ENCODE measurements at places on chromosomes 11 and 22.

- no peak for DNase-seq
Measured at GRCh38 chr22:42970029-42970428, 44.9 kb downstream of the PACSIN2 start.

DNA sequence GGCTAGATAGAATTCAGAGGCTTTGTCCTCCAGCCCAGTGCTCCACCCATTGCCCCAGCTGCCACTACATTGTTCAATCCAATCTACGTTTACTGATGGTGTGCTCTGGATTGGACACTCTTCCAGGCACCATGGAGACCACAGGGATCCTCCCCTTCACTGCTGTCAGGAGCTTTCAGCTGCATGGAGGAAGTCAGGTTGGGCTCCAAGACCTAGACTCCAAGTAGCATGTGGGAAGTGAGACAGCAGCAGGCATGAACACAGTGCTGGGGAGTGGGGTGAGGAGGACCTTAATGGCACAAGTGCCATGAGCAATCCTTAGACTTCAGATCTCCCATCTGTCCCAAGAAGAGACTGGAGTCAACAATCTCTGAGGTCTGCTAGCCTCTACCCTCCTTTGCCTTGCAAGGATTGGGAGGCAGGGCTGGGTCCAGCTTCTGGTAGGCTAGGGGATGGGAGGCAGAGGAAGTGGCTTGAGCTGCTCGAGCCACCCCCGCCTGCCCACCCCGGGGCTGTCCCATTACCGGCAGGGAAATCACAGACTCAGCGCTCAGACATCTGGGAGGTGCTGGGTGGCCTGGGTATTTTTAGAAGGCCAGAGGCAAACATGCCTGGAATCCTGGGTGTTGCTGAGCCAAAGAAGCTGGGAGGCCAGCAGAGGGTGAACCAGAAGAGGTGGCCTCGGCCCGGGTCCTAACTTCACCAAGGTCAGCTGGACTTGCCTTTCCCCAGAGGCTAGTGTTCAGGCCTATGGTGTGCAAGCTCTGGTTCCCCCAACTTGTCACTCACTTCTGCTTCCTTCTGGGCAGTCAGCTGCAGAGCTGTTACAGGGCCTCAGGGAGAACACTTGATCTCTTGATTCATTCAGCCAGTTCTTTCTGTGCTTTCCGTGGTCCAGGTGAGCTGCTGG lies 15.2 kb upstream of the FCHSD2 start:
- DNase-seq: peak; percentile 56

DNA sequence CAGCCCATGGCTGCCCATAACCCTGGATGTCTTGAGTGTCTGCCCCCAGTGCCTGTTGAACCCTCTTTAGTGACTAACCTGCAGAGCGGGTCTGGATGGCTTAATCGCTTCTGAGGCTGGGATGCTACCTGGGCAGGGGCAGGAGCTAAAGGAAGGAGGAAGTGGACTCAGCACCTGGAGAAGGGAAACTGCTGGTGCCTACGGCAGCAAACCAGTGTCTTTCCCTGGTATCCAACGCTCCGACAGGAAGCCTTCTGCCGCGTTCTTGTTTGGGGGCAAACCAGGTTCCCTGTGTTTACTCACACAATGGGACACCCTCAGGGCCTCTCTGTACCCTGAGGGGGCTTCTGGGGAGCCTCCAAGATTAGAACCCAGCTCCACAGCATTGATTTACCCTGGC lies 38.1 kb upstream of the B3GAT1 start:
- DNase-seq: no peak

DNA sequence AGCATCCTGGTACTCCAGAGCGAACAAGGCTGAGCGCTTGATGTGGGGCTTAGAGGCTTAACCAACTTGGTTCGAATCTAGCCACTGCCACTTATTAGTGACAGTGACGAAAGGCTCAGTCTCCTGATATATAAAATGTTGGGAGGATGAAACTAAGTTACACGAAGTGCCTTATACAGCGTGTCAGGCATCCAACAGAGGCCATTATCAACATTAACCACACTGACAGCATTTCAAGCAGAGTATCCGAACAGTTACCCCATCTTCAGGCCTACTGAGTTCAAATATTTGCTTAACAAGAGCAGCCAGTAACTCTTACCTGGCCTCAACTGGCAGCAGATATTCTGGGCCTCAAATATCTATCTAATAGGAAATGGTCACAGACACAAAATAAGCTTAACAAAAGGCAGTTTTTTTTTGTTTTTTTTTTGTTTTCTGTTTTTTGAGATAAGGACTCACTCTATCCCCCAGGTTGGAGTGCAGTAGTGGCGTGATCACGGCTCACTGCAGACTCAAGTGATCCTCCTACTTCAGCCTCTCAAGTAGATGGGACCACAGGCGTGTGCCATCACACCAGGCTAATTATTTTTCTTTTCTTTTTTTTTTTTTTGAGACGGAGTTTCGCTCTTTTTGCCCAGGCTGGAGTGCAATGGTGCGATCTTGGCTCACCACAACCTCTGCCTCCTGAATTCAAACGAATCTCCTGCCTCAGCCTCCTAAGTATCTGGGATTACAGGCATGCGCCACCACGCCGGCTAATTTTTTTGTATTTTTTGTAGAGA lies 2.9 kb downstream of the SERPIND1 start:
- no peak for DNase-seq

DNA sequence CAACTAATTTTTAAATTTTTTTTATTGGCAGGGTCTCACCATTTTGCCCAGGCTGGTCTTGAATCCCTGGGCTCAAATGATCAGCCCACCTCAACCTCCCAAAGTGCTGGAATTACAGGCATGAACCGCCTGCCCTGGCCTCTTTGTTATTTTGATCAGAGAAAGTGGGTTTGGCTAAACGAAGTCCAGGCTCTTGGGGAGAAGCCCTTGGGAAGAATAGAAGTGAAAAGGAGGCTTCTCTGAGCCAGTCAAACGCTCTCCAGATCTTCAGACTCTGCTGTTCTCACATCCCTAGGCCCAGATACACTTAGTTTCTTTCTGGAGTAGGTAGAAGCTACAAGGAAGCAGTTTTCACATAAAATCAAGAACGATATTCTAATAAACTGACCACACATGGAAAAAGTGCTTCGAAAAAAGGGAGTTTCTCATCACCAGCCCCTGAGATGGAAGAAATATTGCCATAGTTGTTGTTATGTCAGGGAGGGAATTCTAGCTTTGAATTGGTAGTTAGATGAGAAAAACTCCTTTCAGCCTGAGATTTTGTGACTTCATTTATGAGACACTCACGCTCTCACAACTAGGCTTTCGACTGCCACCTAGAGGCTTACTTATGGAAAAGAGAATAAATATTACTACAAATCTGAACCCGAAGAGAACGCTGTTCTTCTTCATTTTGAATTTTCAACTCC lies 41.7 kb upstream of the AQP11 start:
- DNase-seq: peak; percentile 92

All from OCI-M1 (cell line).